Activated CD4-positive, alpha-beta memory T cell treated with anti-CD3 and anti-CD28 coated beads, Interleukin-2, amount 10 ng/mL, durations not matched to agents 7 days and 5 days (primary cell): ENCODE measurements at places on chromosomes 1 and 21. TPM values are rescaled to one million over a fixed set of nuclear protein-coding genes. Genes with fewer than 3 reads are reported as not detected.

LAD1 gene
- not detected for total RNA-seq

CD2 gene
- 340 TPM for total RNA-seq

LCE1A gene
- not detected for total RNA-seq

TRIM45 gene
- total RNA-seq, result 0.78 TPM
